ENCODE measurements at places on chromosomes 13 and 19. TPM values are rescaled to one million over a fixed set of nuclear protein-coding genes. Genes with fewer than 3 reads are reported as not detected.

ZNF132 gene
- total RNA-seq, result 5.1 TPM

- peaks cover 8% of the 10 kb centered on the region for H3K27me3 ChIP-seq
- H3K27ac ChIP-seq, result no peak overlapping the region
- H3K36me3 ChIP-seq, result no peaks in the 10 kb centered on the region
- no peak for DNase-seq
- H3K4me3 ChIP-seq, result no peak overlapping the region
- no peaks in the 10 kb centered on the region for H3K4me1 ChIP-seq
Observed at GRCh38 chr13:111620166-111620565, 299.7 kb downstream of the TEX29 start.

DNA sequence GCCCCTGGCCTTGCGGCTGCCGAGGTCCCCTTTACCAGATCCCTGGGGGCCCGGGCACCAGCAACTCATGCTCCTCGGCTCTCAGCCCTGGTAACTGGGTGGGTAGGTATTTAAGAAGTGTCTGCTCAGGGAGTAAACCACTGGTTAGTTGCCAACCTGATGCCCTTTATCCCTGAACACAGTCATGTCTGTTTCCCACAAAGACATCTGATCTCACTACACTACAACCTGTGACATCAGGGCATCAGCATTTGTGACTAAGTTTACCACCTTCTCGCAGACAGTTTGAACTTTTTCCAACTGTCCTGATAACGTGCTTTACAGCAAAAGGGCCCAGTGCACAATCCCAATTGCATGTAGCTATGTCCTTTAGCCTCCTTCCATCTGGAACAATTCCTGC lies 22.0 kb downstream of the GGACT start:
- DNase-seq, result no peak
- no peaks in the 10 kb centered on the region for H3K36me3 ChIP-seq
- H3K4me3 ChIP-seq, result no peak overlapping the region
- H3K27ac ChIP-seq, result no peak overlapping the region
- H3K4me1 ChIP-seq, result no peaks in the 10 kb centered on the region
- no peaks in the 10 kb centered on the region for H3K27me3 ChIP-seq

DNA sequence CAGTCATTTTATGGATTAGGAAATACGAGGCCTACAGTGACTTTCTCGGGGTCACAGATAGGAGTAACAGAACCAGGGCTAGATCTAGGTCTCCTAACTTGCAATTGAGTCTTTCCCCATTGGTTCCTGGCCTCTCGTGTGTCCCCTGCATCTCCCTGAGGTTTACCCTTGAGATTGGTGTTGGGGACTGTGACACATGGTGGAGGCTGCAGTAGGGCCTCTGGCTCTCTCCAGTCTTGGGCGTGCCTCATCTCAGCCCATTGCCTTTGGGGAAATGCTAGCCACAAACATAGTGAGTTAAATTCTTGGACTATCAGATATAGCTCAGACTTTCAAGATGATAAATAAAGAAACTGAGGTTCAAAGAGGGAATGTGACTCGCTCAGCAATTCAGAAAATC lies 212.1 kb downstream of the KCNRG start:
- H3K36me3 ChIP-seq, result no peaks in the 10 kb centered on the region
- no peak for DNase-seq
- H3K27me3 ChIP-seq, result no peaks in the 10 kb centered on the region
- peaks cover 18% of the 10 kb centered on the region for H3K4me1 ChIP-seq
- H3K27ac ChIP-seq, result no peak overlapping the region
- H3K4me3 ChIP-seq, result no peak overlapping the region

- no peak overlapping the region for H3K27ac ChIP-seq
- peak overlapping the region; percentile 25 for H3K4me3 ChIP-seq
- peaks cover 10% of the 10 kb centered on the region for H3K4me1 ChIP-seq
- H3K27me3 ChIP-seq, result peaks cover 60% of the 10 kb centered on the region
Observed at GRCh38 chr13:94968757-94969086, 256.4 kb upstream of the SOX21 start.

DNA sequence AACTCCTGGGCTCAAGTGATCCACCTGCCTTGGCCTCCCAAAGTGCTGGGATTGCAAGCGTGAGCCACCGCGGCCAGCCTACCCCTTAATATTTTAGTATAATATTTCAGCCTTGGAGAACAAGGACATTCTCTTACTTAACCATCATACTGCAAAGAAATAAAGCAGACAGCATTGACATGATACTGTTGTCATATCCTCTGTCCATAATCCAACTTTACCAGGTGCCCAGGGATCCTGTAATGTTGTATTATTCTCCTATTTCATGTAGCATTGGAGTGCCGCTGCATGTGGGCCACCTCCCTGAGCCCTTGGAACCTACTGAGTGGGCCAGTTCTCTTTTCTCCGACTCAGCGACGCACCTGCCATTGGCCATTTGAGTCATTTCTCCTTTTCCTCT lies 21.4 kb upstream of the EHD2 start:
- no peaks in the 10 kb centered on the region for H3K4me1 ChIP-seq
- no peak overlapping the region for H3K4me3 ChIP-seq
- H3K27me3 ChIP-seq, result no peaks in the 10 kb centered on the region
- H3K36me3 ChIP-seq, result peaks cover 20% of the 10 kb centered on the region
- no peak overlapping the region for H3K27ac ChIP-seq

GRCh38 chr19:18663940-18664530 lies 19.4 kb upstream of the CRTC1 start:
- H3K4me3 ChIP-seq, result no peak overlapping the region
- no peak overlapping the region for H3K27ac ChIP-seq
- DNase-seq, result no peak
- peaks cover 16% of the 10 kb centered on the region for H3K4me1 ChIP-seq
- H3K36me3 ChIP-seq, result peaks cover 38% of the 10 kb centered on the region

GRCh38 chr13:41060724-41061074 lies 610 bp upstream of the WBP4 start:
- H3K36me3 ChIP-seq, result peaks cover 3% of the 10 kb centered on the region
- peaks cover 41% of the 10 kb centered on the region for H3K4me1 ChIP-seq
- peak; percentile 95 for DNase-seq

GRCh38 chr13:42363941-42364612 lies 92.1 kb downstream of the AKAP11 start:
- H3K36me3 ChIP-seq, result no peaks in the 10 kb centered on the region
- DNase-seq, result no peak
- H3K4me3 ChIP-seq, result no peak overlapping the region
- no peaks in the 10 kb centered on the region for H3K27me3 ChIP-seq
- no peaks in the 10 kb centered on the region for H3K4me1 ChIP-seq
- no peak overlapping the region for H3K27ac ChIP-seq

CACNA1A gene
- 0.26 TPM for total RNA-seq

All from upper lobe of right lung (tissue), 1 donor.